ENCODE measurements at places on chromosomes 13 and 19. TPM values are rescaled to one million over a fixed set of nuclear protein-coding genes. Genes with fewer than 3 reads are reported as not detected.

DNA sequence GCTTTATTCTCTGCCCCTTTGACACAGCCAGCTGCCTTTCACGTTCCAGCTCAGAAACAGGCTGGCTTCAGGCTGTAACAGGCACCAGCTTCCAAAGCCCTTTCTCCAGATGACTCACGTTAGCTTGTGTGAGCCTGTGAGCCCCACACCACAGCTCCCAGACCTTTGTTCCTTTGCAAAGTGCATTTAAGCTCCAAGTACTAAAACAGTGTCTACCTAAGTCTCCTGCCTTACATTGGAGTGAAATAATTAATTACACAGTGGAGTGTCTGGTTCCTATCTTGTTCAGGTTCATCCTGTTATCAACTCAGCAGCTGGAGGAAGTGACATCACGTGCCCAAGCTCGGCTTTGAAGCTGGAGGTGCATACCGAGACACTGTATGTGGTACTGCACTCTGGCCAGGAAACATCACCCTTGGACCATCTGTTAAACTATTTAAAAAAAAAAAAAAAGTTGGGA is 475.8 kb downstream of the FOXO1 start:
- peak; percentile 84 for DNase-seq

- no peak for DNase-seq
Observed at GRCh38 chr19:19206938-19207337, 3.7 kb upstream of the NR2C2AP start.

DNA sequence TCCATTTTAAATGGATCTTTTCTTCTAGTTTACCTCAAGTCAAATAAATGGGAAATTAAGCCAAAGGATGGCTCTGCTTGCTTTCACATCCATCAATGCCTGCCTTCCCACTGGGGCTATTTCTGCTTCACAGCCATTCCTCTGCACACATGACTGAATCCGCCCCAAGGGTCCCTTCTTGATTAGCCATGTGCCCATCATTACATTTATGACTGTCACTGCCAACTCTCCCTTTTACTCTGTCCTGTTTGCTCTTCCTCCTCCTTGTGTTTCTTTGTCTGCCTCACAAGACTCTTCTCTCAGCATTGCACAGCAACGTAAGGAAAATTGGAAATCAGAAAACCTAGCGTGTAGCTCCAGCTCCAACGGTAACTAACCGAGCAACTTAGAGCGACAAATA is 410.2 kb downstream of the TBC1D4 start:
- no peak for DNase-seq

PRRG2 gene
- 1.9 TPM for total RNA-seq

DOCK6 gene
- total RNA-seq: 5.2 TPM

DOCK9 gene
- total RNA-seq: 75.1 TPM

- DNase-seq: no peak
Observed at GRCh38 chr13:61831026-61831425, 415.4 kb upstream of the PCDH20 start.

DNA sequence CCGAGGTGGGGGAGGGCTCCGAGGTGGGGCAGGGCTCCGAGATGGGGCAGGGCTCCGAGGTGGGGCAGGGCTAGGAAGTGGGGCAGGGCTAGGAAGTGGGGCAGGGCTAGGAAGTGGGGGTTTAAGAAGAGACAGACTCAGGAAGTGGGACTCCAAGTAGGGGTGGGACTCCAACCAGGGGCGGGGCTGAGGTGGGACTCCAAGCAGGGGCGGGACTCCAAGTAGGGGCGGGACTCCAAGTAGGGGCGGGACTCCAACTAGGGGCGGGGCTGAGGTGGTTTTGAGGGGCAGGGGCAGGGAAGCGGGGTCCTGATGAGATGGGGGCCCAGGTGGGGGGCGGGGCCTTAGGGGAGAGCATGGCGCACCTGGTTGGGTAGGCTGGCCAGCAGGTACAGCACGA is 13.6 kb downstream of the CFD start:
- peak; percentile 87 for DNase-seq

ADGRE1 gene
- total RNA-seq: 8.3 TPM

GPI gene
- 750 TPM for total RNA-seq

All from naive thymus-derived CD4-positive, alpha-beta T cell (primary cell).